ENCODE measurements at places on chromosomes 1 and 21.

DNA sequence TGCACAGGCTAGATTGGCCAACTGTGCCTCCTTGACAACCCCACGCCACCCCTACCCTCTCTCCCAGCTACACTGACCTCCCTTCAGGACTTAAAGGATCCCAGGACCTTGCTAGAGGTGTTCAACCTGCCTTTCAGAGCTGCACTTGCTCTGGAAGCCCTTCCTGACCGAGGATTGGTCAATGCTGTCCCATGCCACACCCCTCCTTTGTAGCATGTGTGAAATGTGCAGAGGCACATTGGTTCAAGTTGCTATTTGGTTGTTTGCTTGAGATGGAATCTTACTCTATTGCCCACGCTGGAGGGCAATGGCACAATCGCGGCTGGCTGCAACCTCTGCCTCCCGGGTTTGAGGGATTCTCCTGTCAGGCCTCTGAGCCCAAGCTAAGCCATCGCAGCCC is 21.8 kb downstream of the ACTA1 start:
- DNase-seq = no peak

DNA sequence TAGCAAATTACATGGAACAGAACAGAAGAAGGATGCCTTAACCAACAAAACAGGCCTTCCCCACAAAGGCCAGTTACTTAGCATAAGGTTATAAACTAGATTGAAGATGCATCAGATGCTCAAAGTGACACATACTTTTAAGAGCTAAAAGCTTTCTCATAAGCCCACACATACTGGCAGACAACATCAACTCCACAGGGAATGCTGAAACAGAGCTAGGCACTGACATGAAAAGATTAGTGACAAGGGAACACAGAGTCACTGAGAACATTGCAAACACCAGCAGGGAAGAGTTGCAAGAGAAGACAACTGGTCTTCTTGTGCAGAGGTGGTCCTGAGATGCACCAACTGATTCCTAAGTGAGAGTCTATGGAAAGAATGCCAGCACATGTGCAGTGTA is 6.9 kb downstream of the TTC13 start:
- no peak for DNase-seq

- no peak for DNase-seq
Measured at GRCh38 chr1:176692988-176693696, 230.2 kb downstream of the PAPPA2 start.

- DNase-seq = no peak
Measured at GRCh38 chr1:65992165-65992821, 199.6 kb downstream of the PDE4B start.

GRCh38 chr1:172926070-172926469 is 124.7 kb downstream of the TNFSF18 start:
- DNase-seq = no peak

GRCh38 chr1:203077956-203078355 is 7.9 kb downstream of the MYOG start:
- DNase-seq = no peak

- DNase-seq = no peak
Measured at GRCh38 chr1:31943546-31944184, 5.5 kb upstream of the PTP4A2 start.

DNA sequence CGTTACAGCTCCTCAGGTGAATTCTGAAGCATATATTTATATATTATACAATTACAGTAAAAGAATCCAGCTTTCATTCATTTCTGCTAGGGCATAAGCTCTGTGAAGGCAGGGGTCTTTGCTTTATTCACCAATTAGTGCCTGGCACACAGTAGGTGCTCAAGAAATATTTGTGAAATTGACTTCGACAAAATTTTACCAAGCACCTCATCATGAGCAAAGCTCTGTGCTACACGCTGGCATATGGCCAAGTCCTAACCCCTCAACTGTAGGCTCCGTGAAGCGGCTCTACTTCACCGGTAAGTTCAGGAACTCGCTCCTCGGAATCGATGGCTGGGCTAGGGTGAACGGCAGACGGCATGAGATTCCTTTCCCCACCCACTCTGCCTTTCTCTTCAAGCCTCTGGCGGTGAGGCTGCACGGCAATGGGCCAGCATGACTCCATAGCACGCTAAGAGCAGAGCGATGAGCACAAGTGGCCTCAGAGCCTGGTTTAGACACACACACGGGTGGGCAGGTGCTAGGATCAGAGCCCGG is 8.7 kb downstream of the C1orf174 start:
- no peak for DNase-seq

GRCh38 chr1:244857761-244858160 is 6.6 kb downstream of the HNRNPU start:
- DNase-seq = no peak

GRCh38 chr21:15003463-15004135 is 61.2 kb downstream of the NRIP1 start:
- no peak for DNase-seq

DNA sequence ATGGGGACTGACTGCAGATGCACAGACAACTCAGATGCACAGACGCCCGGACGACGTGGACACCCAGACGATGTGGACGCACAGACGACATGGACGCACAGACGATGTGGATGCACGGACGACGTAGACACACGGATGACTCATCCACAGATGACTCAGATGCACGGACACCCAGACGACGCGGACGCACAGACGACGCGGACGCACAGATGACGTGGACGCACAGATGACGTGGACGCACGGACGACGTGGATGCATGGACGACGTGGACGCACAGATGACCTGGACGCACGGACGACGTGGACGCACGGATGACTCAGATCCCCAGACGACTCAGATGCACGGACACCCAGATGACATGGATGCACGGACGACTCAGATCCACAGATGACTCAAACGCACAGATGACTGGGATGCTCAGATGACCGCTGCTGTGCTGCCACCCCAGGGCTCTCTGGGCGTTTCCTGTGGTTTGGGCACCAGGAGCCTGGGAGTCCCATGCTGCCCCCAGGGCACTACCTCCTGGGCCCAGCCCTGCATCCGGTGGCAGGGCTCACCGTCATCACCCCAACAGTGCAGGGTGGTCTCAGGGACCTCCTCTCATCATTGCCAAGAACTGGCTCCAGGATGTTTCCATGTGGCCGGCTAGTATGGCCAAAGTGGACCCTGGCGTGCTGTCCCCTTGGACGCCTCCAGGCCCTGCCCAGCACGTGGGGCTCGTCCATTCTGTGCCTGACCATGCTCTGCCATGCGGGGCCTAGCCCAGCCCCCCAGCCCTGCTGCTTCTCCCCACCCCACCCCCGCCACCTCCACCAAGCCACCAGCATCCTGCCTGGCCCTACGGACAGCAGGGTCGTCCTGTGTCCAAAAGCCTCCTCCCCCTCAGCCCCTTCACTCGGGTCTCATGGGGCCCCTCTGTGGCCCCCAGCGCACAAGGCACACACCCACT is 14.0 kb downstream of the FAAP20 start:
- no peak for DNase-seq

- DNase-seq = no peak
Measured at GRCh38 chr21:23690316-23690715, 1917.0 kb downstream of the MRPL39 start.

GRCh38 chr1:219563568-219563967 is 49.3 kb downstream of the ZC3H11B start:
- DNase-seq = no peak

GRCh38 chr1:52669696-52670095 is 28.5 kb downstream of the COA7 start:
- DNase-seq = no peak

- no peak for DNase-seq
Measured at GRCh38 chr1:228197555-228198147, 10.2 kb upstream of the OBSCN start.

DNA sequence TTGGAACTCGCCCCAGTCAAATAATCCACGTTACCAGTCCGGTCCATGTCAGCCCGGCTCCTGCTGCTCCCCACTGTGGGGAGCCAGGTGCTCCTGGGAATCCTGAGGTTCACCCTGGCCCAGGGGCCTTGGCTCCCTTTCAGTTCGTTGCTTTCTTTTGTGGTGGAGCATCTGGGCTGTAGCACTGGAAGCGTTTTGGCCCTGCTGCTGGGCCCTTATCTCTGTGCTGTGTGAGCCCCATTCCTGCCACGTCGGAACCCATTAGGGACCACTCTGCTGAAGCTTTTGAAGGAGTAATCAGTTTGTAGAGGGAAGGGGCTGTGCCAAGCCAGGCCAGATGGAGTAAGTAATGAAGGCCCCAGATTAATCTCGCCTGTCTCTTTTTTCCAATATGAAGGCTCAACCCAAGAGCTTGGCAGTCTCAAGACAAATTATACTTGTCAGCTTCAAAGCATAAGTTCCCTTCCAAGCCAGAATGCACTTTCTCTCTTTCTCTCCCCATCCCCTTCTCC is 82.3 kb downstream of the PGM1 start:
- no peak for DNase-seq

GRCh38 chr1:89847191-89847729 is 26.4 kb downstream of the LRRC8D start:
- DNase-seq = no peak

DNA sequence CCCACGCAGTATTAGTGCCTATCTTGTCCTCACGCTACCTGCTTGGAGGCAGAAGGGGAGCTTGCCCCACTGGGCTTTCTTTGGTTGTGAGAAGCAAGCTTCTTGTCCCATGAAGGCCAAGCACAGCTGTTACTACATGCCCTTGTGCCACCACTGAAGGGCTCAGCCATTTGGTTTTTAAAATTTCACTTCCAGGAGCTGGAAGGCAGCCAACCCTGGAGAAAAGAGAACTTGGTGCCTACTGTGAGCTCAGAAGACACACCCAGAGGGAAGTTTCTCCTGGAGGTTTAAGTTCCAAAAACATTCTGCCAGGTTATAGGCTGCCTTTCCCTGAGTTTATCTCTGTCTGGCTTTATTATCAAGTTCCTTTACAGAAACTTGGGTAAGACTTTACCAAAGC is 187.4 kb downstream of the SLC35F3 start:
- peak; percentile 58 for DNase-seq

- no peak for DNase-seq
Measured at GRCh38 chr21:33974513-33975468, 59.2 kb upstream of the ATP5PO start.

GRCh38 chr1:59039551-59039950 is 255.7 kb upstream of the JUN start:
- DNase-seq = no peak

DNA sequence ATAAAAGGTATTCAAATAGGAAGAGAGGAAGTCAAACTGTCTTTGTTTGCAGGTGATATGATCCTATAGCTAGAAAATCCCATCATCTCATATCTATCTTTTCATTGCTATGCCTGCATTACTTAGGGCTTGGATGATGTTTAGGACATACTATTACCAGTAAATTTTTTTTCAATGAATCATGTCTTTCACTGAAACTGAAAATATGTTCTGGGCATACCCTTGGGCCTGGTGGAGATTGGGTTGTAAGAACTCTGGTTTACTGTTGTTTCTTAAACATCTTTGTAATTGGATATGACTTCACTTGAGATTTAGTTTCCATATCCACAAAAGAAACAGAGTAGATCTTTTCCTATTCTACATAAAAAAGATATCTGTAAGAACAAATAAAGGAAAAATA is 502.2 kb upstream of the PRMT6 start:
- DNase-seq = no peak

- peak; percentile 57 for DNase-seq
Measured at GRCh38 chr1:183238071-183238470, 52.0 kb downstream of the LAMC2 start.

DNA sequence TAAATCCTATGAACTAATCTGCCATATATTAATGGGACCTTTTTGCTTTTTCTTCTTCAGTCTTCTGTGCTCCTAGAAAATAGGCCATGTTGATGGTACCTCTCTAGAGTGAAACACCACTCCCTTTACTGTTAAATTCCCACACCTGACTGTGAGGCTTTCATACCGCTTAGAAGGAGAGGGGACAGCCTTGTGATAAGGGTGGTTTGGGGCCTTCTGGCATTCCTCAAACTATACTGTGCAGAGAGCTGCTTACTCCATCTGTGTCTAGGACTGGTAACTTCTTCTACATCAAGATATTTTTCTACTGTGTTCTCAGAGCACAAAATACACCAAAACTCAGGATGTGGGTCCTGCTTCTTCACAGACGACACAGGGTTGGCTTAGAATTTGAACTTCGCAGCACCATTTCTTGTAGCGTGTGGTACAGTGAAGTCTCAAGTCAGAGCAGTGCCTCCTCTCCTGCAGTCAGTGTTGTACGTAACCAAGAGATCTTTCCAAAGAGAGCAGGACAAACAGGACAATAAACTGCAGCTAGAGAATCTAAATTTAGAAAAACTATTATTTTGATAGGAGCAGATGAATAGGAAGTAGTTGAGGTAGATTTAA is 43.8 kb downstream of the MACO1 start:
- no peak for DNase-seq

DNA sequence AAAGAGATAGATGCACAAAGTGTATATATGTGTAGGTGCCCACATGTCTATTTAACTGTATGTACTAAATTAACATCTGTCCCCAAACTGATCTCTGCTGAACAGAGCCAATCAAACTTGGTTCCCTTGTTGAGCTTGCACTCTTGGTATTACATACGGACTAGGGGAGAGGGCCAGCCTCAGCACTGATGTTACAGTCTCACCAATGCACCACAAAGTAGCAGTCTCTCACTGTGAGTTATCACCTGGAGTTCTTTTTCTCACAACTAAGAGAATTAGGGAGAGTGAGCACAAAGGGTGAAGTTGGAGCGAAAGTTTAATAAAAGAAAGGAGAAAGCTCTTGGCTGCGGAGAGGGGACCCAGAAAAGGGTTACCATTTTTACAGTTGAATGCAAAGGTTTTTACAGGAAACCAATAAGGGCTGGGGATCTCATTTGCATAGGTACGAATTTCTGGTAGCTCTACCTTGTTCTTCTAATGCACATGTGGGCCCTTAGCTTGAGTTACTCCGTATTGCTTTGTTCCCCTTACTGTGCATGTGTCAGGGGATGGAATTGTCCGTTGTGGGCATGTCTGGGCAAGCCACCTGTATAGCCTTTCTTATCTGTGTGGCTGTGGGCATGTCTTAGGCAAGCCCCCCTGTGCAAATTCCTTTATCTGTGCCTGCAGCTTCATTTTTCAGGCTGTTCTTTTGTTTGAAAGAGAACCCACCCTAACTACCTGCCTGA is 13.3 kb upstream of the CHI3L2 start:
- DNase-seq = no peak

DNA sequence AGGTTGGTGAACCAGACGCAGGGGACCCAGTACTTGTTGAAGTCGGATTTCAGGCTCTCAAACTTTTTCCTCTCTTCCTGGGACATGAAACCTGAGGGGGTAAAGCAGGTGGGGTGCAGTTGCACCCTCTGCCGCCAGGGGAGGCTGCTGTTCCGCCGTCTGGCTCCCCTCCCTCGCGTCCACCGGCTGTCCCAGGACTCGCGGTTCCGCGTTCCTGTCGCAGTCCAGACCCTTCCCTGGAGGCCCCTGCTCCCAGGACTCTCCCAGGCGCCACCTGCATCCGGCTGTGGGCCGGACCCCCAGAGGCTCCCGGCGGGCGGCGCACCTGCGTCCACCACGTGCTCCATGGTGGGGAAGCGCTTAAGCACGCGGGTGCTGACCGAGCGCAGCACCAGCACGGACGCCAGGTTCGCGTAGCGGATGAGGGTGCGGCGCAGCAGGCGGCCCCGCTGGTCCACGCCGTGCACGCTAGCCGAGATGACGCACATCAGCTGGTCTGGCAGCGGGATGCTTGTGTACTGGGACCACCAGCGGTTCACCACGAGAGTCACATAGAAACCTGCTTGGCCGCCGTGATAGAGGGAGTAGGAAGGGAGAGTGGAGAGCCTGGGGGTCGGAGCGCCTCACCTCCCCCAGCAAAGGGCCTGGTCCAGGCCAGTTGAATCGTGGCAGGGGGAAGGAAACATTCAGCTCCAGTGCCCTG is 1.7 kb downstream of the BEST4 start:
- peak; percentile 71 for DNase-seq

- peak; percentile 46 for DNase-seq
Measured at GRCh38 chr1:13517193-13517812, 3.5 kb upstream of the LRRC38 start.

- DNase-seq = no peak
Measured at GRCh38 chr1:239819096-239819495, 272.6 kb upstream of the FMN2 start.

GRCh38 chr1:180954801-180955165 is 42.1 kb downstream of the KIAA1614 start:
- no peak for DNase-seq
